ENCODE measurements at places on chromosomes 3 and 15. TPM values are rescaled to one million over a fixed set of nuclear protein-coding genes. Genes with fewer than 3 reads are reported as not detected.
A peak's percentile ranks its signal among the peaks of the same experiment; 100 is the strongest.

Gene HHLA2
- 1.1 TPM for total RNA-seq

DNA sequence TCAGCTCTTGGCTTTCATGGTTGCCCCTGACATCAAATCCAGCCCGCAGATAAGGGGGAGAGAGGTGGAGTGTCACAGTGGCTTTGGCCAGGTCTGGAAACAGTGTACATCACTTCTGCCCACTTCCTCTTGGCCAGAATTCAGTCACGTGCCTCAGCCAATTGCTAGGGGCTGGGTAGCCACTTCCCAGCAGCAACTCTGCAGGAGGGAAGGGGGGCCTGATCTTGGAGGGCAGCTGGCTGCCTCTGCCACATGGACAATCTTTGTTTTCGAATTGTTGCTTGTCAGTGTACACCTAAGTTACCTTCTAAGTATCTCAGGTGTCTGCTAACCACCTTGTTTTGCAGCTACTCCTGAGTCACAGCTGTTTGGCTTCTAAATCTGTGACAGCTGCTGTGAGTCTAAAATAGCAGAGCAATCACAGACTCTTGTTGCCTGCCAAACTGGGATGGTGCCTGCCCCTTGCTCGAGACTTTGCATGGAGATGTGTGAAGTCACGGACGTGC lies 41.0 kb upstream of the LIMD1 start:
- no peaks in the 10 kb centered on the region for H3K36me3 ChIP-seq
- no peak overlapping the region for H3K27ac ChIP-seq
- H3K4me1 ChIP-seq, result no peaks in the 10 kb centered on the region
- no peak for DNase-seq
- no peak overlapping the region for H3K4me3 ChIP-seq

Gene CPLX3
- not detected for total RNA-seq

GRCh38 chr3:43415088-43415487 lies 128.7 kb downstream of the SNRK start:
- no peaks in the 10 kb centered on the region for H3K36me3 ChIP-seq
- no peak overlapping the region for H3K4me3 ChIP-seq
- peaks cover 18% of the 10 kb centered on the region for H3K4me1 ChIP-seq
- no peak for DNase-seq
- no peak overlapping the region for H3K27ac ChIP-seq

GRCh38 chr3:5197022-5197421 lies 9.5 kb downstream of the EDEM1 start:
- peaks cover 23% of the 10 kb centered on the region for H3K36me3 ChIP-seq
- peaks cover 81% of the 10 kb centered on the region for H3K4me1 ChIP-seq
- peak overlapping the region; percentile 14 for H3K4me3 ChIP-seq
- DNase-seq, result no peak
- no peaks in the 10 kb centered on the region for H3K27me3 ChIP-seq
- H3K27ac ChIP-seq, result peak overlapping the region; percentile 12

Gene GP9
- not detected for total RNA-seq

Gene PRSS50
- total RNA-seq, result not detected

Gene CATSPER2
- 1.1 TPM for total RNA-seq

DNA sequence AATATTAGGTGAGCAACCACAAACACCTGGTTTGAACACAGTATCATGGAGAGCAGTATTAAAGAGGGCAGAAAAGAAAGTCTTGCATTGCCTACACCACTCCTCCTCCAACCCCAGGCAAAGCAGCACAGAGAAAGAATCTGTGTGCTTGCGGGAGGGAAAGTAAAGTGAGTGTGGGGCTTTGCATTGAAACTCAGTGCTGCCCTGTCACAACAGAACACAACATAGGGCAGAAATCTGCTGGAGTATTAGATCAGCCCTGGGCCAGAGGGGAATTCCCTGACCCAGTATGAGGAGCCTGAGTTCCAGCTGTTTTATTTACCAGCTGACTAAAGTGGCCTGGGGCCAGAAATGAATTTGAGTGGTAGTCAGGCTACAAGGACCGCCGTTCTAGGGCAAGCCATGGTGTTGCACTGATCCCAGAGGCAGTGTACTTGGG lies 75.5 kb downstream of the SPATA16 start:
- H3K4me1 ChIP-seq, result no peaks in the 10 kb centered on the region
- H3K27ac ChIP-seq, result no peak overlapping the region
- H3K4me3 ChIP-seq, result no peak overlapping the region
- DNase-seq, result no peak
- no peaks in the 10 kb centered on the region for H3K36me3 ChIP-seq

DNA sequence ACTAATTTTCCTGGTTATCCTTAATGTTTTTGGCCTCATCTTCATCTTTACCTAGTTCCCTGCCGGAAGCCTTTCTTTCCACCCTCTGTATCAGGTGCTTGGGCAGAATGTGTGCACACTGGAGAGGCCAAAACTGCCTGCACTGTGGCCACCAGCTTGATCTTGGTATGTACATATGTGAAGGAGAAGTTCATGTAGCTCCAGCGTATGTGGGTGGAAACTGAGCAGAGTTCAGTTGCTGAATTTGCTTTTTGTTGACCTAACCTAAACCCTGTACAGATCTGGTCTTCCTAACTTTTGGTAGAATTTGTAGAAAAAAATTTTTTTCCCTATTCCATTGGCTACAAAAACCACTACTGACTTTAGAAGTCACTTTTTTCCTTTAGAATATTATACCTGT lies 65.9 kb upstream of the IGSF10 start:
- no peak overlapping the region for H3K27ac ChIP-seq
- H3K27me3 ChIP-seq, result no peaks in the 10 kb centered on the region
- no peak for DNase-seq
- no peaks in the 10 kb centered on the region for H3K4me1 ChIP-seq
- H3K36me3 ChIP-seq, result no peaks in the 10 kb centered on the region

DNA sequence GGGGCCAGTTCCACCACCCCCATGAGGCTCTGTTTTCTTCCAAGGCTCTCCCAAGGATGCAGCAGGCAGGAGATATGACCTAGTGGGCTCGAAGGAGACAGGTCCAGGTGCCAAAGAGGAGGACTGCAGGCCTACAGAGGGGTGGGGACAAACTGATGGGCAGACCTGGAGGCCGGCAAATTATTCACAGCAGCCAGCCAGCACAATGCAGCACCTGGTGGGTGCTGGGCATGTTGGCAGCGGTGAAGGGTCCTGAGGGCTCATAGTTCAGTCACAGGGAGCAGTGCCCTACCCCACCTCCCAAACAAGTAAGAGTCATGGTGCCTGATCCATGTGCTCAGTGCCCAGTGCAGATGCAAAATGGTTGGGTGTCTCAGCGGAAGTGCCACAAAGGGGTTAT lies 171.7 kb downstream of the ABHD5 start:
- no peak for DNase-seq
- H3K27me3 ChIP-seq, result no peaks in the 10 kb centered on the region
- no peaks in the 10 kb centered on the region for H3K36me3 ChIP-seq
- no peaks in the 10 kb centered on the region for H3K4me1 ChIP-seq

Gene LIPC
- 0.47 TPM for total RNA-seq

Gene NANOGP8
- not detected for total RNA-seq

- H3K4me1 ChIP-seq, result no peaks in the 10 kb centered on the region
- peak overlapping the region; percentile 59 for H3K27ac ChIP-seq
- no peaks in the 10 kb centered on the region for H3K36me3 ChIP-seq
Measured at GRCh38 chr3:49133226-49133951, 539 bp upstream of the LAMB2 start.

DNA sequence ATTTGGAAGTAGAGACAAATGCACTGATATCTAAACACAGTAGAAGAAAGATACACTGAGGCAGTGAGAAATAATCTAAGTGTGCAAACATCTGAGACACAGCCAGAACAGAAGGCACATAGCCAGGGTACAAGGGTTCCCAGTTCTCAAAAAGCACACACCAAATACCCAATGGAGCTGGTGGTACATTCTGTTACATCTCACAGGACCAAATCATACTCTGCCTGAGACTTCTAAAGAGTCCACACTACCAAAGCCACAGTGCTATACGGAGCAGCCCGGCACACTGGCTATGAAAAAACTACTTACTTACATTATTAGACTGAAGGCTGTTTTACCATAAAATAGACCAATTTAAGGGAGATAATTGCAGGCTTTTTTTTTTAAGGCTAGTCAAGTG lies 19.3 kb downstream of the CLPX start:
- no peak overlapping the region for H3K27ac ChIP-seq
- H3K4me3 ChIP-seq, result no peak overlapping the region
- no peaks in the 10 kb centered on the region for H3K4me1 ChIP-seq
- H3K36me3 ChIP-seq, result peaks cover 11% of the 10 kb centered on the region
- H3K27me3 ChIP-seq, result no peaks in the 10 kb centered on the region

GRCh38 chr3:105780107-105780506 lies 88.7 kb downstream of the CBLB start:
- no peak overlapping the region for H3K27ac ChIP-seq
- no peaks in the 10 kb centered on the region for H3K27me3 ChIP-seq
- peaks cover 22% of the 10 kb centered on the region for H3K4me1 ChIP-seq
- no peak for DNase-seq
- H3K36me3 ChIP-seq, result no peaks in the 10 kb centered on the region

GRCh38 chr3:179181993-179182551 lies 33.9 kb downstream of the PIK3CA start:
- no peak for DNase-seq
- H3K27ac ChIP-seq, result no peak overlapping the region
- no peak overlapping the region for H3K4me3 ChIP-seq
- H3K4me1 ChIP-seq, result peaks cover 33% of the 10 kb centered on the region
- H3K27me3 ChIP-seq, result no peaks in the 10 kb centered on the region
- H3K36me3 ChIP-seq, result no peaks in the 10 kb centered on the region

DNA sequence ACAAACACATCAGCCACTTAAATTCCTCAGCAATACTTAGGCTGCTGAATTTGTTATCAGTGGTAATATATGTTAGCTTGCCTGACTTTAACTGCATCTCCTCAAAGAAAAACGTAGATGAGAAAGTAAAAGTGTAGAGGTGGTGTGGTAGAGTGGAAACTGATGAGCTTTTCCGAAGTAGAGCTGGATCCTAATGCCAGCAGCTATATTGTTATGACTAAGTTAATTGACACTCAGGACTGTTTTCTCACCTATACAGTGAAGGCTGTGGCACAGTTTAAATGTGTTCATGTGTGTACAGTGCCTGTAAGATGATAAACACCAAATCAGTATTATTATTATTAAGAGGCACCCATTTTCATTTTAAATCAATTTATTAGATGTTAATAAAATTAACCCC lies 174.9 kb downstream of the TNIK start:
- DNase-seq, result no peak
- no peak overlapping the region for H3K4me3 ChIP-seq
- no peaks in the 10 kb centered on the region for H3K27me3 ChIP-seq
- H3K4me1 ChIP-seq, result peaks cover 40% of the 10 kb centered on the region

Gene ARHGAP31
- total RNA-seq, result 25.8 TPM

DNA sequence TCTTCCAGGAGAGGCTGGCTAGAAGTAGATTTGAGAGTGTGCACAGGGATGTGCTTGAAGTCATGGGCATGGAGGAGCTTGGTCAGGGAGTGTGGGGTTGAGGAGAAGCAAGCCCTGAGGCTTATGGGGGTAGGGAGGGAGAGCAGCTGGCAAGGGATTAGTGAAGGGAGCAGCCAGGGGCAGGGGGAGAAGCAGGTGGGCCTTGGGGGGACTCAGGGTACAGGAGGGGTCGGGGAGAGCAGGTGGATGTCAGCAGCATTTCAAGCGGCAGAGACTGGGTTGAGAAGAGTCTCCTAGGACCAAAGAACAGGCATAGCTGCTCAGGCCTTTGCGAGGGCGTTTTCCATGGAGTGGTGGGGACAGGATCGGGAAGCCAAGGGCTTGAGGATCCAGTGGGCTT lies 3.4 kb upstream of the LMAN1L start:
- no peaks in the 10 kb centered on the region for H3K36me3 ChIP-seq
- H3K4me3 ChIP-seq, result no peak overlapping the region
- DNase-seq, result no peak
- H3K27me3 ChIP-seq, result no peaks in the 10 kb centered on the region
- no peak overlapping the region for H3K27ac ChIP-seq

- DNase-seq, result no peak
- no peaks in the 10 kb centered on the region for H3K36me3 ChIP-seq
- no peak overlapping the region for H3K27ac ChIP-seq
- H3K4me1 ChIP-seq, result no peaks in the 10 kb centered on the region
- no peaks in the 10 kb centered on the region for H3K27me3 ChIP-seq
- H3K4me3 ChIP-seq, result no peak overlapping the region
Measured at GRCh38 chr15:77515613-77516012, 94.9 kb downstream of the HMG20A start.

- H3K4me1 ChIP-seq, result no peaks in the 10 kb centered on the region
- DNase-seq, result no peak
- no peaks in the 10 kb centered on the region for H3K36me3 ChIP-seq
- no peaks in the 10 kb centered on the region for H3K27me3 ChIP-seq
- no peak overlapping the region for H3K27ac ChIP-seq
- H3K4me3 ChIP-seq, result no peak overlapping the region
Measured at GRCh38 chr3:138125548-138126221, 6.5 kb downstream of the A4GNT start.

DNA sequence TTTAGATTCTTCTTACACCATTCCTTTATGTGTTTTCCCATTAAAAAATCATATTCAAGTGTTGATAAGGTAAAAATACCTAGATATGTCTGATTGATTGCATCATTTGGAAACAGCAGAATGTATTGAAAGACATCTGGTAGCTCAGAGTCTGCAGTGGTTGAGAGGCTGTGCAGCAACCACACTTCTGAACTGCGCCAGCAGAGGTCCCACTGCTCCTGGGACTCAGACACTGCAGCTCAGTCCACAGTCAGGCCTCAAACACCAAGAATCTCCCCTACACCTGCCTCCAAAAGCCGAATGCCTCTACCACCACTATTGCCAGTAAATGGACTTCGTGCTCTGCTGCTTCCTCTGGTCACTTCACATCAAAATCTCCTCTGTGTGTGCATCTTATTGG lies 176.9 kb upstream of the LMCD1 start:
- H3K36me3 ChIP-seq, result no peaks in the 10 kb centered on the region
- no peak overlapping the region for H3K27ac ChIP-seq
- H3K4me1 ChIP-seq, result peaks cover 6% of the 10 kb centered on the region
- no peak overlapping the region for H3K4me3 ChIP-seq

DNA sequence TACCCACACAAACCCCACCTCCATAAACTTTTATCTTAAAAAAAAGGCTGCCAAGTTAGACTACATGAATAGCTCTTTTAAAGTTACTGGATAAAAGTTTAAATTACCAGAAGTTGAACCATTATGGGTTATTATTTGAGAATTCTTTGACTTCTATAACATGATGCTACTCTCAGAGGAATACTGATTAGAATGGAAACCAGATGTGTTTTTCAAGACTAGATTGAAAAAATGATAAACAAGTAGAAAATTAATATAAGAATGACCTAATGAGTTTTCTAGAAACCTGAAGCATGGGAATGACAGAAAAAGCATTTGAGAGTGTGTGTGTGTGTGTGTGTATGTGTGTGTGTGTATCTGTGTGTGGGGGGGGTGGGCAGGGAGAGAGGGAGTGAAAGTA lies 12.4 kb upstream of the FGF7 start:
- H3K4me1 ChIP-seq, result no peaks in the 10 kb centered on the region
- H3K36me3 ChIP-seq, result no peaks in the 10 kb centered on the region
- no peak for DNase-seq
- no peaks in the 10 kb centered on the region for H3K27me3 ChIP-seq
- H3K27ac ChIP-seq, result no peak overlapping the region
- H3K4me3 ChIP-seq, result no peak overlapping the region

Data from CD8-positive, alpha-beta memory T cell (primary cell).